ENCODE measurements at places on chromosomes 1 and 21. TPM values are rescaled to one million over a fixed set of nuclear protein-coding genes. Genes with fewer than 3 reads are reported as not detected.

DNA sequence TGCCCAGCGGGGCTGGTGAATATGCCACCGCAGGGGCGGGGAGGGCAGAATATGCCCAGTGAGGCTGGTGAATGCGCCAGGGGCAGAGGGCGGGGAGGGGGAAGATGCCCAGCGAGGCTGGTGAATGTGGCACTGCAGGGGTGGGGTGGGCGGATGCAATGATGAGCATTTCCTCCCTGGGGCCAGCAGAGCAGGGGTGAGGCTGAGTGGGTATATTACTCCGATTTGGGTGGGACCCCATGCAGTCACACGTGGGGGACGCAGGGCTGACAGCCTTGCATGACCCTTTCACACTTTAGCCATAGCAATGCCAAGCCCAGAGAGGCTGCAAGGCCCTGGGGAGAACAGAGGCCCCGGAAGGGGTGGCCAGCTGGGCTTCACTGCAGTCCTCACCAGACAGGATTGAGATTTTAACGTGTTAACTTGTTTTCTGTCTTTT is 9.3 kb upstream of the SLX9 start:
- no peak for DNase-seq

A3GALT2 gene
- total RNA-seq: not detected

GRCh38 chr1:174815474-174815908 is 184.3 kb upstream of the CACYBP start:
- no peak for DNase-seq

CLDN14 gene
- not detected for total RNA-seq

DNA sequence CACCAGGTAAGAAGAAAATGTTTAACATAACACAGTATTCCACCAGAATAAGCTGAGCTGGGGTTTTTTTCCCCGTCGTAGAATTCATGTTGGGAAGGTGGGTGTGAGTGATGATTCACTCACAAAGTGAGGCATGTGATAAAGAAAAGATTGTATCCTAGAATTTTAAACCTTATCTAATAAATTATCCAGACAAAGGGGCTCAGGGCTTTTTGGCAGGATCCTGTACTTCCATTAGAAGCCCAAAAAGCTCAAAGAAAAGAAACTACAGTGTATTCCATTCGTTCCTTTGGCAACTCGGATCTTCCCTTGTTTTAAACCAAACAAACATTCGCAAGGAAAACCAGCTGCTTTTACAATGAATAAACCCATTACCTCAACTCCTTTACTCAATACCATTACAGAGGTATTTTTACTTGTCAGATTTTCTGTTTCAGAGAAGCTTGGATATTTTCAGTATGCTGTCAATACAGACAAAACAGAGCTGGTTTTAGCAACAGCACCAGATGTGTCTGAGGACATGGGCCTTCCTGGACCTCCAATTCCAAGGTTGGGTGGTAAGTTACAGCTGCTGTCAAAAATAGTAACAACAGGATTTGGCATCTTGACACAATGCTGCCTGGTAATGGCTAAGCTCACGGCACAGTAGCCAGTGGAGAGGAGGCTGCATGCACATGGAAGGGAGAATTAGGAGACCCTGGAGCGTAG is 159.9 kb upstream of the RUNX1 start:
- no peak for DNase-seq

- DNase-seq: no peak
These were observed 21.9 kb upstream of the PADI6 start for GRCh38 chr1:17350083-17350482.

ATP1A4 gene
- not detected for total RNA-seq

DNA sequence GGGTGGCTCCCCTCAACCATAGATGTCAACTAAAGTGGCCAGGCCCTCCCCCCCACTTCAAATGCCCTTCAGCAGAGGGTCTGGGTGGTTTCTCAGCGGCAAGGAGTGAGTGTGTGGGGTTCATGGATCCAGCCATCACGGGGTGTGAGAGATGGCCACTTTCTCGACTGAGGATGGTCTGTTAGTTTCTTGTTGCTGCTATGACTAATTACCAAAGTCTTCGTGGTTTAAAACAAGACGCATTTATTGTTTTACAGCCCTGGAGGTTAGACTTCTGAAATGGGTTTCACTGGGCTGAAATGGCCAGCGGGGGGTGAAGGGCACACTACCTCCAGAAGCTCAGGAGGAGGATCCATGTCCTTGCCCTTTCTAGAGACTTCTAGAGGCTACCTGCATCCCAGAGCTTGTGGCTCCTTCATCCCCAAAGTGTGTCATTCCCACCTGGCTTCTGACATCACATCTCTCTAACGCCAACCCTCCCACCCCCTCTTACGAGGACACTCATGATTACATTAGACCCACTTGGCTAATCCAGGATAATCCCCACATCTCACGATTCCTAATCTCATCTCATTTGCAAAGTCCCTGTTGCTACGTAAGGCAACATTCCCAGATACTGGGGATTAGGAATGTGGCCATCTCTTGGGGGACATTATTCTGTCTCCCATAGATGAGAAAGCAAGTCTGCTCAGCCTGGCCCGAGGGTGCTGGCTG is 53.0 kb downstream of the EPHB2 start:
- DNase-seq: no peak

DNA sequence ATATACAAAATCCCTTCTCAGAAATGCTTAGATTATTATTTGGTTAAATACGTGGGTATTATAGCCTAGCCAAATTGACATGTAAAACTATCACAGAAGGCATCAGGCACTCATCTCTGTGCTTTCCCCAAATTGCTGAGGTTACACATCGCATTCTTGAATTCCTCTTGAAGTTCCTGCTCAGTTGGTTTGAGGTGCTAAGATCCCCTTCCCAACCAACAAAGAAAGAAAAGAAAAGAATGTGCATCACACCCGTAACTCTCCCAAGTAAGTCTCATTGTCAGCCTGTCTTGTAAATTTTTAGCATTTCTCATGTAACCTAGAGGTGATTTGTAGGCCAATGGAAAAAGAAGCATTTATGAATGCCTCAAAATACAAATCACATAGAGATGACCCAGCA is 539.2 kb upstream of the PRMT6 start:
- DNase-seq: no peak

DNA sequence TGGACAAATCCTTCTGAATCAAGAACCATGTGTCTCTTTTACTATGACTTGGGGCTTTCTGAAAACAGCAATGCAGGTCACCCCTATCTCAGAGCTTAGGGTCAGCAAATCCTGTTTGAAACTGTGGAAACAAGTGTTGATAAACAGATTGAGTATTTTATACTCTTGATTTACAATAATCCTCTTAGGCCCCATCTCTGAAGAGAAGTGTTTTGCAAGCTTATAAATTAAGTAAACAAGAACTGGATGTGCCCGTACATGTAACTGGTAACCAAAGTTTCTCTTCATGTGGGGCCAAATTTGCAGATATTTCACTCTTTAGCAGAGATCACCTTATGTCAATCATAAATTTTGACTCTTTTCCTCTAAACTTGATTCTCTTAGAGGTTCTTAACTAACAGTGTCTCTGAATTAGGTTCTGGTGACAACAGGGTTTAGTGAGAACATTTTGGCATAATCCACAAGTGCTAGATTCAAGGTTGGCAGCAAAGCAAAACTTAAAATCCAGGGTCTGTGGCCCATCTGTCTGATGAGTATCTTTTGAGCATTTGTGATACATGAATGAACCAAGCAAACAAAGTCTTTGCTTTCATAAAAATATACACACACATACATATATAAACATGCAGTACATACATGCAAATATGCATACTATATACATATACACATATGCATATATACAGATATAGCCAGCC is 183.0 kb upstream of the HOOK1 start:
- DNase-seq: no peak

RGL1 gene
- 33.8 TPM for total RNA-seq

PADI3 gene
- total RNA-seq: not detected

COL9A2 gene
- total RNA-seq: 0.23 TPM

DNA sequence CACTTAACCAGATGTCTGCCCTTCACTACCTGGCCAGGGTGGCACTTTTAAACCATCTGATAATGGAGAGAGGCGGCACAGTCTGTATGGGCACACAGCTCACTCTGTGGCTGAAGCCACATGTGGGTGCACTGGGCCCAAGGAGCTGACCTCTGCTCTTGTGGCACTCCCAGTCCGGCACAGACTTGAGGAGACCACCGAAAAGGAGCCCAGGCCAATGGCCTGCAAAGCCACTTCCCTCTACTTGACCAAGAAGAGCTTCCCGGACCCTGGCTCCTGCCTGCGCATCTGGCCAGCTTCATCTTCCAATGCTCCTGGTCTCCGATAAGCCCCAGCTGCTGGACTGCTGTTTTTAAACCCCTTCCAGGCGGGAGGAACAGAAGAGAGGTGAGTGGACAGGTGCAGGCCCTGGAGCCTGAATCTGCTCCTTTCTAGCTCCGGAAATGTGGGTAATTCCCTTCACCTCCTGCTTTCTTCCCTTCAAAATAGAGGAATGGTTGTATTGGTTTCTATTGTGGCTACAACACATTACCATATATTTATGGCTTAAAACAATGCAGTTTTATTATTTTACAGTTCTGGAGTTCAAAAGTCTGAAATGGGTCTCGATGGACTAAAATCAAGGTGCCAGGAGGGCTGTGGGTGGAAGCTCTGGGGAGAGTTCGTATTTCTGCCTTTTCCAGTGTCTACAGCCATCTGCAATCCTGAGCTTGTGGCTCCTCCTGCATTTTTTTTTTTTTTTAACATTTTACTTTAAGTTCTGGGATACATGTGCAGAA is 11.6 kb downstream of the GNG4 start:
- DNase-seq: no peak

DNA sequence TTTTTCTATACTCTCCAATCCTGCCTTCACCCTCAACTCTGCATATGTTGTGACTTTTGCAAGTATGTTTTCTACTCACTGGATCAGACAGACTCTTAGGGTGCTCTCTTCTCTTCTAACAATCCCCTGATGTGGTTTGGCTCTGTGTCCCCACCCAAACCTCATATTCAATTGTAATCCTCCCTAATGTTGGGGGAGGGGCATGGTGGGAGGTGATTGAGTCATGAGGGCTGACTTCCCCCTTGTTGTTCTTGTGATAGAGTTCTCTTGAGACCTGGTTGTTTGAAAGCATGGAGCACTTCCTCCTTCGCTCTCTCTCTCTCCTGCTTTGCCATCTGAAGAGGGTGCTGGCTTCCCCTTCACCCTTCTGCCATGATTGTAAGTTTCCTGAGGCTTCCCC is 148.9 kb upstream of the IGSF21 start:
- DNase-seq: no peak

GRCh38 chr1:161054232-161054631 is 8.5 kb upstream of the USF1 start:
- no peak for DNase-seq

- no peak for DNase-seq
These were observed 592.2 kb downstream of the AMY1C start for GRCh38 chr1:104341944-104342343.

DNA sequence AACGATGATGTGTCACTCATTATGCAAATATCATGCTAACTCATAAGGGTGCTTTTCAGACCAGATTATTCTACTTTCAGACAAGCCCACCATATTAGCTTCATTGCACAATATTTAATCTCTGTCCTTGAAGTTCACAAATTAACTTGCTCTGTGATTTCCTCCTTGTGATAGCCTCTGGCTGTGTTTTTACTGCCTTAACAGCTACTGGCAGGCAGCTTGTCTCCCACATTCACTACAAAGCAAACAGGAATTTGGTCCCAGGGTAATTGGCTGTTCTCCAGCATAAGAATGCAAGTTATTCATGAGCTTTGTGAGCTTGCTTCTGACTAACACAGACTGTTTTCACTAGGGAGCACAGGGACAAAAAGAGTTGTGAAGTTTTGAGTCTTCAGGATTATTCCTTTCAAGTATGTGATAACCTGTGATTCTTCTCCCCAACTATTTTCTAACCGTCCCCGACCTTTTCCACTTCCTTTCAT is 87.9 kb upstream of the HMCN1 start:
- DNase-seq: peak; percentile 90

DNA sequence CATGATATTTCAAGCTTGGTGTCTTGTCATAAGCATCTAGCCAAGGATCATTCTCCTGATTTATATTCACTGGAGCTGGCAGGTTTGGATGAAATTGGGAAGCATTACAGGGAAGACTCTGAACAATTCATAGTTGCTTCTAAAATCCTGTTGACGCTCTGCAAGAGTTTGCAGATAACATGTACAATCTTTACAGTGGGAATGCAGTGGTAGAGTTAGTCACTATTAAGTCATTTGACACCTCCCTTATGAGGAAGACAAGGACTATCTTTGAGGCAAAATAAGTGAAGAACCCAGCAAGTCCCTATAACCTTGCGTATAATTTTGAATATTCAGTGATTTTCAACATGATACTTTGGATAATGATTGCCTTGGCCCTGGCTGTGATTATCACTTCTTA is 45.3 kb upstream of the CRB1 start:
- DNase-seq: no peak

WLS gene
- total RNA-seq: 70.6 TPM

DNA sequence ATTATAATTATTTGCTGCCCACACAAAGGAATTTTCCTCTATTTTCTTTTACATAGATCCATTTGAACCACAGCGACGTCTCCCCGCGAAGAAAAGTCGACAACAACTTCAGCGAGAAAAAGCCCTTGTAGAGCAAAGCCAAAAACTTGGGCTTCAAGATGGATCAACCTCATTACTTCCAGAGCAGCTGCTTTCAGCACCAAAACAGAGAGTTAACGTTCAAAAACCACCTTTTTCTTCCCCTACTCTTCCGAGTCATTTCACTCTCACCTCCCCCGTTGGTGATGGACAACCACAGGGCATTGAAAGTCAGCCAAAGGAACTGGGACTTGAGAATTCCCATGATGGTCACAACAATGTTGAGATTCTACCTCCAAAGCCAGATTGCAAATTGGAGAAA is 7.2 kb downstream of the GORAB start:
- no peak for DNase-seq

- no peak for DNase-seq
These were observed 38.3 kb downstream of the YY1AP1 start for GRCh38 chr1:155650231-155650757.

DUSP23 gene
- total RNA-seq: 40.5 TPM

DNA sequence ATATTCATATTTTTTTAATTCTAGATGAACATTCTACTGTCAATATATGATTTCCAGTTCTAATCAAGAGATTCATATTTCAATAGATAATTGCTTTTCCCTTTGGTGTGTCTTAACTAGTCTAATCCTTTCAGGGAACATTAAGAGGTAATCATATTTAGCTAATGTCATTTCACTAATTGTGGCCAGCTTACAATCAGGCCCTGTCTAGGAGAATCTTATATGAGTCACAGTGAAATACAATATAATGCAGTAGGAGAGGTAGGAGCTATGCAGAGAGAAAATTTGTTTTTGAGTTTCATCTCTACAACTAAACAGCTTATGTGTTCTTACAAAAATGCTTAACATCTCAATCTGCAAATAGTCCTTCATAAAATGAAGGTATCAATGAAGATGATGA is 85.9 kb downstream of the DPYD start:
- no peak for DNase-seq

SPRR4 gene
- total RNA-seq: not detected

GRCh38 chr1:244778344-244778743 is 57.1 kb upstream of the COX20 start:
- no peak for DNase-seq

- no peak for DNase-seq
These were observed 98.6 kb downstream of the SIK1 start for GRCh38 chr21:43328185-43328957.

NPL gene
- total RNA-seq: 3.5 TPM

GRCh38 chr1:112542206-112542973 is 33.6 kb downstream of the WNT2B start:
- DNase-seq: no peak

GJA9 gene
- total RNA-seq: not detected

- DNase-seq: peak; percentile 78
These were observed 157.7 kb downstream of the TOMM20 start for GRCh38 chr1:234970731-234971476.
